ENCODE measurements at places on chromosomes 3 and 15.

DNA sequence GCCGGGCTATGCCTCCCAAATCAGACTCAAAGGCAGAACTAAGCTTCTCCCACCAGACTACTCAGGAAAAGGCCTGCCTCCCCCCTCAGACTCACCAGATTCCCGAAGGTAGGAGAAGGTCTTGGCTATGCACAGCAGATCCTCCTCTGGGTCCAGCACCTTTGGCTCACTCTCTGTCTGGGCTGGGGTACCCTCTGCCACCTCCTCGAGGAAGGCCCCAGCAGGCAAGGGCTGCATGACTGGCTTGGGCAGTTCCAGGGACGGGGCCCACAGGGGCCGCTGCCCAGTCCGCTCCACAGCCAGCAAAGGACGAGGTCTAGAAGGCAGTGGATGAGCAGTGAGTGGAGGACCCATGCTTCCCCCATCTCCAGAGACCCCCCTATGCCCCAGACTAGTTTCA lies 3.3 kb downstream of the CISH start:
- no peak for DNase-seq

GRCh38 chr15:89021224-89021623 lies 67.0 kb upstream of the ABHD2 start:
- no peak for DNase-seq

GRCh38 chr3:123782488-123782887 lies 101.6 kb downstream of the MYLK start:
- DNase-seq = no peak

DNA sequence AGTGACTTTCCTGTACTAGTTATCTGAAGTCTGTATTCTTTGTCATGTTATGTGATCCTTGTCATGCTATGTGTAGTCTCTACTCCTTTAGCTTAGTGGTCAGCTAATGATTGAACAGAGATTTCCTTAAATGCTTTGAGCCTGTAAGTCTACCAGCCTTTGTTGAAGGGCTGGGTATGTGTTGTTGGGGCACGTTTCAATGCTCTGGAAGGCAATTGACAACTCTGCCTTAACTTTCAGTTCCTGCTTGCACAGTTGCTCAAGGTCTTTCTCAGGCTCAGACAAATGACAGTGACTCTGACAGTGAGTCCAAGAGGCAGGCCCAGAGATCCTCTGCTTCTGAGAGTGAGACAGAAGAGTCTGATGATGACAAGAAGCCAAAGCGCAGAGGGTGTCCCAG lies 89.3 kb downstream of the CHD2 start:
- DNase-seq = no peak

DNA sequence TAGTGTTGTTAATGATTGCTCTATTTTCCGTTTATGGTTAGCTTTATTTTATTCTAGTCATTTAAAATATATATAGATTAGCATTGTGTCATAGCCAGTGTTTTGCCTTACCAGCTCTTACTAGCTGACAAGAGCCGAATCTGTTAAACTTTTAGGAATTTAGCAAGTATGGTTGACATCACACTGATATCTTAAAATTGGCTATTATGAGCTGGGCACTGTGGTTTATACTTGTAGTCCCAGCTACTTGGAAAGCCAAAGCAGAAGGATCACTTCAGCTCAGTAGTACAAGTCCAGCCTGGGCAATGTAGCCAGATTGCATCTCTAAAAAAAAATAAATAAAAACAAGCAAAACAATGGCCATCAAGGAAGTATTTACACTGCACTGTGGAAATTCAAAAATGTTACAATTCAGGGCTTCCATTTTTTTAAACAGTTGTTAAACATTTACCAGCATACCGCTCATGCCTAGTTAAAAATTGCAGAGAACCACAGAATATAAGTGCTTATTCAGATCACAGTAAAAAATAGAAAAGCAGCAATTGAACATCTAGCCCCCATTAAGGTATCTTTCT lies 208.4 kb upstream of the CGNL1 start:
- no peak for DNase-seq

Data from NCI-H1092 treated with DMSO at 0.1 percent for 48 hours (cell line).